ENCODE measurements at places on chromosomes 12 and 14.

DNA sequence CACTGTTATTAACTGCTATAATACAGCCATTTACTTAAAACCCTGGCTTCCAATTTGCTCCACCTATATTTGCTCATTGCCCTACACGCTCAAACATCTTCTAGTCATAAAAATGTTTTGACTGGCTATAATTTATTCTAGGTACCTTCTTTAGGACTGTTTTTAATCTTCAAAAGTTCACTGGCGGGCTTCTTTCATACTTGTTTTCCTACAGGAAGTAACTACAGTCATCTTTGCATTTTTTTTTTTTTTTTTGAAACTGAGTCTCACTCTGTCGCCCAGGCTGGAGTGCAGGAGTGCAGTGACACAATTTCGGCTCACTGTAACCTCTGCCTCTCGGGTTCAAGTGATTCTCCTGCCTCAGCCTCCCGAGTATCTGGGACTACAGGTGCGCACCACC lies 32.5 kb downstream of the MPHOSPH9 start:
- DNase-seq: no peak

- DNase-seq: no peak
Observed at GRCh38 chr14:67533754-67534085, 630 bp downstream of the PLEKHH1 start.

DNA sequence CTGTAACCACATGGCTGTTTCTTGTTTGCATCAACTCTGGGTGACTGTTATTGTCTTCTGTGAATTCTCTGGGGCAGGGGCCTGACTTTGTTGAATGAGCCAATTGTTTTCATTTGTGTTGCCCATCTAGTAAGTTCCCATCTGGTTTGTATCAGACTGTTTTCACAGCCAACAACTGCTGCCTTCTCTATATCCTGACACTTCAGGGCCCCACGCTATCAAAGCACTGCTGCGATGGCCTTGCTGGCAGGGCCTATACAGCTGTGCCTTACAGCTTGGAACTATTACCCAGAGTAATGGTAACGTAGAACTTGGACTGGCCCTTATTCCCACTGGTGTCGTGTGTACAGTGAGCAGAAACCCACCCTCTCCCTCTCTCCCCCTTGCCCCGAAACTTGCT lies 104.3 kb upstream of the DACT1 start:
- no peak for DNase-seq

DNA sequence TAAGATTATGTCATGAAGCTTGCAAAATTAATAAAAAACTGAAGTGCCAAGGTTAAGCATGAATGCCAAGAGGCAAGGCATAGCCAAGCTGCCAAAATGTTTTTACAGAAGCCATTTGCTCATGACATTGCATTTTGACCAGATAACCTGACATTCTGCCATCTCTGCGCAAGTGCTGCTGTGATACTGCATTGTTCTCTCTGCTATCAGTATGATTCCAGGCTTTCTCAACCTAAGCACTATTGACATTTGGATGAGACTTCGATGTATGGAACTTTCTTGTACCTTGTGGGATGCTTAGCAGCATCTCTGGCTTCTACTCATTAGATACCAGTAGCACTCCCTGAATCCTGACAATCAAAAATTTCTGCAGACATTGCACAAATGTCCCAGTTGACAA lies 139.2 kb downstream of the RASSF9 start:
- no peak for DNase-seq

DNA sequence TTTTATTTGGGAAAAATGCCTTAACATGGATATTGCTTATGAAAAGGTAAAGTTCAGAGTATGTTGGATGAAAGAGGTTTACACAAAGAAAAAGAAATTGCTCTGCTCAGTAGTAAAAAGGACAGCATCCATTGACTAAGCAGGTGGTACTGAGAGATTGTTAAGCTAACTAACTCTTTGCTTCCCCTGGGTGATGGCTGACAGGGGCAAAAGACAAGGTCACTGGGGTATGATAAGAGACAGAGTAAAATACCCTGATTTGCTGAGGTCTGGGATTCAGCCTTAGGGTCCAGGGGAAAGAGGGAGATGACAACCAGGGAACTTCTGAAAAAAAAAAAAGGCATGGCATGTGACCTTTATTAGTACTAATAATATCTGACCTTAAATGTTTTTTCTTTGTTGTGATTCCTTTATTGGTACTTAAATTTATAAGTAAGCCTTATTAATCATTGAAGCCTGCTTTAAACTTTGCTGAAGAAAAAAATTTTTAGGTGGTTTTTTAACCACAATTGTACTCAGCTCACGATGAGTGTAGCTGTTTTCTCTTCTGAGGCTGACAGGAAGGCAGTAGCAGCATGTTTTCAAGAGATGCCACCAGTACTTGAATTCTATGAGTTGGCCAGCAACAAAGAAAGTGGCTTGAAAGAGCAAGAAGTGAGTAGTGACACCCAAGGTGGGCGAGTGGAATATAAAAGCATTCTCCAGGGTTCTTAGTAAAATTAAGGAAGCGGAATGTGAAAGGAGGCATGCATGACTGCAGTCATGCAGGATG lies 43.7 kb upstream of the KITLG start:
- no peak for DNase-seq

GRCh38 chr14:97924922-97925613 lies 1127.9 kb downstream of the VRK1 start:
- DNase-seq: no peak

DNA sequence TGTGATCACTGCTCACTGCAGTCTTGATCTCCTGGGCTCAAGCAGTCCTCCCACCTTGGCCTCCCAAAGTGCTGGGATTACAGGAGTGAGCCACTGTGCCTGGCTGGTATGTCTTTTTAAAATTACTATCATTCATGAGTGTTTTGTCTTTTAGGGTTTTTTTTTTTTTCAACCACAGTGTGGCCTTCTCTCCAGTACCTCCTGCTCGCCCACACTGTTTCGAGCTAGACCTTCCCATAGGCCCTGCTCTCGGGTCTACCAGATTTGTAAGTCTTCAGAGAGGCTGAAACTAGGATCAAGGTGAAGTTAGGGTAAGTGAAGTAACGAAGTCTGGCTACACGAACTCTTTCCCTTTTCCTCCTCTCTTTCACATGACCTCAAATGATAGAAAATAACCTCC lies 1.5 kb downstream of the BIN2 start:
- DNase-seq: no peak
